ENCODE measurements at places on chromosomes 11 and 22.

GRCh38 chr22:30280505-30280904 lies 8.8 kb downstream of the CASTOR1 start:
- no peak for DNase-seq

DNA sequence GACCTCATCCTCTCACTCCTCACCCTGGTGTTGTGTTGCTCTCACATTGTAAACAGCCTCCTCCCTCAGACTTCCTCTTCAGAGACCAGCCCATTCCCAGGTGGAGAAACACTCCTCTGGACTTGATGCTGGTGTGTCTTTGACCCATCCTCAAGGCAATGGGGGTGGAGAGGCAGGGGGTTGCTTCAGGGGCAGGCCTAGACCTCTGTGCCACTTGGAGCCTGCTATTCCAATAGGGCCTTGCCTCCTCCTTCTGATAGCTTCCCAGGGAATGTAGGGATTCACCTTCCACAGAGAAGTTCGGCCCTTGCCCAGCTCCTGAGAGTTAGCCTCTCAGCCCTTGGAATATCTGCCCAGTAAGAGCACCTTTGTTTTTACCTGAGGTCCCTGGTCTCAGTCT lies 606.6 kb upstream of the CADM1 start:
- no peak for DNase-seq

DNA sequence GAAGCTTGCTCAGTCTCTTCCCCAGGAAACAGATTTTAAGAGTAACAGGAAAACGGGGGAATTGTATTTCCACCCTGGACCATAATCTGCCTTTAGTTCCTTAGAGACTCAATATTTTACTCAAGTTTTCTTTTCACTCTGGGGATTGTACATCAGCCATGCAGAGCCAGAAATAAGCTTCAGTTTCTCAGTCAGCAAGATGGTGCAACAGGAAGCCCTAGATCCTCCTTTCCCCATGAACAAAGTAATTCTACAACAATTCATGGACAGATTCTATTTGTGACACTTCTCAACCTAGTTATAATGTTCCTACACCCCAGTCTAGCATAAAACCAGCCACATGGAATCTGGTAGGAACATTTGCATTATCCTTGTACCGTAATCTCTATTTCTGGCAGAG lies 24.7 kb downstream of the OR8B2 start:
- DNase-seq: no peak

- DNase-seq: no peak
Measured at GRCh38 chr11:44025727-44026126, 22.1 kb upstream of the ACCSL start.

DNA sequence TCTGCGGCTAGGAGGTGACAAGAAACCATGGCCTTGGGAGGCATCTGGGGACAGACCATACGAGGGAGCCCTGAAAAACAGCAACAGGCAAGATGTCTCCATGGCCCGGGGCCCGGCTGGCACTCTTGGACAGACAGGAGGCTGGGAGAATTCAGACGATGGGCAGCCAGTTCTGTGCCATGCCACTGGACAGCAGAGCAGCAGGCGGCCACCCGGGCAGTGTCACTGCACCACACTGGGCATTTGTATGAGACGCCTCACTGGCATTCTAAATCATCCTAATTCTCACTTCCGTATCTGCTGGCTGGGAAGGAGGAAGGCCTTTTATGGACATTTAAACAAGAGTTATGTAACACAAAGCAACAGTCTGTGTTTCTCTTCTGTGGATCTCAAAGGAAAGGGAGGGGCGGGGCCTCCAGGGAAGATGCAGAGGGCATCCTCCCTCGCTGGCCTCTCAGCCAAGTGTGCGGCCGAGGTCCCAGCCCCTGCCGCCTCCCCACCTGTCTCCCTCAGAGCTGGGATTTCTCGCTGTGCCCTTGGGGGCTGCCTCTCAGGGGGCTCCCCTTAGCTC lies 350.3 kb downstream of the SHANK2 start:
- DNase-seq: no peak

- DNase-seq: no peak
Measured at GRCh38 chr22:16866167-16866566, 41.0 kb upstream of the XKR3 start.

DNA sequence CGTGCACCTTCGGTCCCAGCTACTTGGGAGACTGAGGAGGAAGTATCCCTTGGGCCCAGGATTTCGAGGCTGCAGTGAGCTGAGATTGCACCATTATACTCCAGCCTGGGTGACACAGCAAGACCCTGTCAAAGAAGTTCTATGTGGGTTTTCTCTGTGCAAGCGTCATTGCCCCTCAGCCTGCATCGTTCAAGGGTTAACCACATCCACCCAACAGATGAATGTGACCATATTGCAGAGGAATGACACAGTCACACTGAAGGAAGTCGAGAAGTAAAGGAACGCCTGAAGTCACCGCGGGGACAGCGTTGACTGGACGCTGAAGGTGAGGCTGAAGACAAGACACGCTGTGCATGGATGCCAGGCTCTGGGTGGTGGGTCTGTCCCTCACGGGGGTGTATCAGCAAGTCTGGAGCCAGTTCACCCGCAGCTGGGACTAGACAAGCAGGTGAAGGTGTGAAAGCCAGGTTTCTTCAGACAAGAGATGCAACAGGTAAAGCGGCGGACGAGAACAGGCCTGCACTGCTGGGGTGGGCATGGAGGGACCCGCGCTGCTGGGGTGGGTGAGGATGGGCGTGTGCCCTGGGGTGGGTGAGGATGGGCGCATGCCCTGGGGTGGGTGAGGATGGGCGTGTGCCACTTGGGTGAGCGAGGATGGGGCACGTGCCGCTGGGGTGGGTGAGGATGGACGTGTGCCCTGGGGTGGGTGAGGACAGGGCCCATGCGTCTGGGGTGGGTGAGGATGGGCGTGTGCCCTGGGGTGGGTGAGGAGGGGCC lies 36.5 kb upstream of the TOLLIP start:
- DNase-seq: no peak

- DNase-seq: no peak
Measured at GRCh38 chr22:36222887-36223450, 16.4 kb downstream of the APOL2 start.

GRCh38 chr11:90732486-90732885 lies 509.6 kb upstream of the CHORDC1 start:
- DNase-seq: no peak

DNA sequence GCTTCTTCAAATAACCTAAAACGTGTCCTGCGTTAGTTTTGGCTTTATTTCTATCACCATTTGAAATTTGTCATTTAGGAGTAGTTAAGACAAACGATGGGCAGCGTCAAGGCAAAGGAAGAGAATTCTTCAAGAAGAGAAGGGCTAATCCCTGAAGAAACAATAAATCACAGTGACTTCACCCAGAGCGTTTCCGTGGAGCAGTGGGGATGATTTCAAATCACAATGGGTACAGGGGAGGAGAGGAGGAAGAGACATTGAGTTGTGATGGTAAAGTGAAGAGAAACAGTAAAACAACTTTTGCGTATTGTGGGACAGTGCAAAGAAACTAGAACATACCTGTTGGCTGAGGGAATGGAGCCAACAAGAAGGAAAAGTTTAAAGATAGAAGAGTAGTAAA lies 9.7 kb downstream of the PDGFD start:
- no peak for DNase-seq

DNA sequence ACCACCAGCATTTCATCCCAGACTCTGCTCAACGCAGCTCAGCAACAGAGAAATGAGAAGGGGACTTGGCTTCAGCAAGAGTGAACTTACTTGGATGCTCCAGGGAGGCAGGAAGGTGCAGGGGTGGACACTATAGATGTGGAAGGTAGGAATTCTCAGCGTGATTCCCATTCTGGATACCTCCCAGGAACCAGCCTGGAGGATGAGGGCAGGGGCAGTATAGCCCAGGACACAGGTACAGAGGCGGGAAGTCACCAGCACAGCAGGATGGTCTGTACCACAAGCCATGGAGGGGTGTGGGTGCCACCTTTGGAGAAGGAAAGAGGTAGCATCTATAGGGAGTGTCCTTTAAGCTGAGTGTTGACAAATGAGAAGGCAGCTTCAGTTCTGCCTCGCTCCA lies 1275.2 kb downstream of the TBC1D22A start:
- DNase-seq: no peak
